ENCODE measurements at places on chromosomes 6 and 20. TPM values are rescaled to one million over a fixed set of nuclear protein-coding genes. Genes with fewer than 3 reads are reported as not detected.

DNA sequence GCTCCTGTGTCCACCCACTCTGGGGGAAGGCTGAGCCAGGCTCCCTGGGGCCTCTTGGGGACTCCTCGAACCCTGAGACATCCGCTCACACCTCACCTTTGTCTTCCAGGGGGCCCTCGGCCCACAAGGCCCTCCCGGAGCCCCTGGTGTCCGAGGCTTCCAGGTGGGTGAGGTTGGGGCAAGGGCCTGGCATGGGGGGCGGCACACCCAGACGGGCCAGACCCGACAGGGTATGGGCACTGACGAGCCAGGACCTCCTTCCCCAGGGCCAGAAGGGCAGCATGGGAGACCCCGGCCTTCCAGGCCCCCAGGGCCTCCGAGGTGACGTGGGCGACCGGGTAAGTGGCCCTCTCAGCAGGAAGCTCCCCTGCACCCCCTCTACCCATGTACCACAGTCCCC, 13.4 kb downstream of the COL9A3 start:
- H3K27ac ChIP-seq, result no peak overlapping the region
- no peak overlapping the region for H3K4me3 ChIP-seq
- DNase-seq, result no peak
- H3K36me3 ChIP-seq, result no peaks in the 10 kb centered on the region
- peaks cover 67% of the 10 kb centered on the region for H3K4me1 ChIP-seq

DNA sequence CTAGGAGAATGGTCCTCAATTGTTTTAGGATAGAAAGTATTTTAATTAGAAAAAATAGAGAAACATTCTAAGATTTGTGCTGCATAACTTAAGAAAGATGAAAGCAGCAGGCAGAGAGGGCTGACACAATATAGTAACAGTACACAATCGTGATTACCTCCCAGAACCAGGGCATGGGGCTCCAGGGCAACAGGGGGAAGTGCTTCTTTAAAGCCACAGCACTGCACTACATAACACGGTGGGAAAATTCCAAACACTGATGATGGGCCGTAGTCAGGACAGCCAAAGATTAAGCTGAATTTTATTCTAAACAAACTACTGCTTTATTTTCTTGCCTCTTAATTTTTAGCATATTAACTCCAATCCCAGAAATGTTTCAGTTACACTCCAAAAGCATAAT, 14.4 kb downstream of the EXOC2 start:
- H3K27ac ChIP-seq, result no peak overlapping the region
- no peak overlapping the region for H3K4me3 ChIP-seq
- H3K27me3 ChIP-seq, result no peaks in the 10 kb centered on the region

DNA sequence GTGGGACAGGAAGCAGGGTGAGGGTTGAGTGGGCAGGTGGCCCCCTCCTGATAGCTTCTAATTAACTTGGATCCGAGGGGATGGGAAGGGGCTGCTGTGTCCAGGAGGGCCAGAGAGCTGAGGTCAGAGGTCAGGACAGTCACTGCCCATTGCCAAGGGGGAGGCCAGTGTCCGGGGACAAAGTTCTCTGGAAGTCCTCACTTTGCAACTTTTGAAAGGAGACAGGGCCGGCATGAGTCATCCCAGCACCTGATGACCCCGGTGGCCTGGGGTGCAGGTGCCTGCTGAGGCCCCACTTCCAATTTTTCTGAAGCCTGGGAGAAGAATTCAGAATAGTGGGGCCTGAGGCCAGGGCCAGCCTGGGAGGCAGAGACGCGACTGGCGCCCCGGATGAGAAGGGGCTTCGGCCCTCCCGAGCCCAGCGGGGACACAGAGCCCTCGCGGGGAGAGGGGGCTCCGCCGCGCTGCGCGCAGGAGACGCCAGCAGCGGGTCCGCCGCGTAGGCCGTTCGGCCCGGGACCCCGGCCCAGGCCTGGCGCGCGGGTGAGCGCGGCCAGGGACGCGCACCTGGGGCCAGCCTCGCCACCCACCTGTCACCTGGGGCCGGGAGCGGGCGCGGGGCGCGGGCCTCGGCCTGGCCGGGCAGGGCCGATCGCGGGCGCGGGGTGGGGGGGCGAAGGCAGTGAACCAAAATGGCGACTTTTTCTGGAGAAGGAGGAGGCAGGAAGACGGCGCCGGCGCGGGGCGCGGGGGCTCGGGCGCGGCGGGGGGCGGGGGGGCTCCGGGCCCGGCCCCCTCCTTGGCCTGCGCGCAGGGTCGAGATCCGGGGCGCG, 586 bp downstream of the ZNF512B start:
- H3K27me3 ChIP-seq, result no peaks in the 10 kb centered on the region
- H3K27ac ChIP-seq, result no peak overlapping the region
- peak; percentile 39 for DNase-seq

DNA sequence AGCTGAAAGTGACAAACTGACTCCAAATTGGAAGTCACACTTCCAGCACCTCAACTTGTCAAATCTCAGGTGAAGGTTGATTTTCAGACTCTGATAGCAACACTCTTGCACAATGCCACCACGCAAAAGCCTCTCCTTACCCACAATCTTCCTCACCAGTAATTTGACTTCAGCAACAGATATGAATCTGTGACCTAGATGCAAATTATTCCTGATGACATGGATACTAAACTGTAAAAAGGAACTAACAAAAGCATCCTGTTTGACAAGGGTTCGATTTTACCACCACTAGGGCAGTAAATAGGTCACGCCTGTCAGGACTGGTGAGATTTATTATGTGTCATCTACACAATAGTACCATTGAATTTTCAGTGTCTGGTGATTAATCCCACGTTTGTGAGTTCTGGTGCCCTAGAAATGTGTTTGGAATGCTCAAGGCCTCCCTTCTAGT, 134.4 kb upstream of the COL21A1 start:
- DNase-seq, result no peak
- H3K36me3 ChIP-seq, result no peaks in the 10 kb centered on the region
- H3K27me3 ChIP-seq, result no peaks in the 10 kb centered on the region

GRCh38 chr6:366389-367297, 24.9 kb upstream of the IRF4 start:
- peaks cover 12% of the 10 kb centered on the region for H3K4me1 ChIP-seq
- H3K27ac ChIP-seq, result no peak overlapping the region
- H3K27me3 ChIP-seq, result no peaks in the 10 kb centered on the region
- no peak overlapping the region for H3K4me3 ChIP-seq

GRCh38 chr20:49233226-49233625, 14.0 kb downstream of the DDX27 start:
- peaks cover 87% of the 10 kb centered on the region for H3K36me3 ChIP-seq
- H3K27ac ChIP-seq, result no peak overlapping the region
- no peaks in the 10 kb centered on the region for H3K27me3 ChIP-seq
- DNase-seq, result no peak
- H3K4me1 ChIP-seq, result no peaks in the 10 kb centered on the region

DNA sequence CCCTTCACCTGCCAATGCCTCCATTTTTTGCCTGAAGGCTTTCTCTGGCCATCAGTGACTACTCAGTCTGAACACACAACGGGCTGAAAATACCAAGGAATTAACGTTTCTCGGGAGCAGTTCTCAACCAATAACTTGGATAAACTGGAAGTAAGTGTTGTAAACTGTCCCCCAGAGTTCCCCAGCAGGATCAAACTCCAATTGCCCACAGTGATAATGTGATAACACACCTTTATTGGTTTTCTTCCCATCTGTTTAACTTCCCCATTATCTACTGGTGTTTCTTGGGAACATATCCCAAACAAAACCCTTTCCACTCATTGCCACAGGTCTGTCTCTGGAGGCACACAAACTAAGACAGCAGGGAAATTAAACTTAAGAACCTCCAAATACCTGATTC, 21.8 kb upstream of the FAM135A start:
- no peak for DNase-seq
- H3K4me3 ChIP-seq, result no peak overlapping the region
- H3K36me3 ChIP-seq, result no peaks in the 10 kb centered on the region

GRCh38 chr6:1686117-1687098, 76.7 kb downstream of the FOXC1 start:
- no peaks in the 10 kb centered on the region for H3K4me1 ChIP-seq
- H3K27ac ChIP-seq, result no peak overlapping the region
- DNase-seq, result peak; percentile 25

GRCh38 chr20:8129211-8129976, 2.7 kb upstream of the PLCB1 start:
- DNase-seq, result no peak
- no peaks in the 10 kb centered on the region for H3K36me3 ChIP-seq
- no peaks in the 10 kb centered on the region for H3K27me3 ChIP-seq
- no peak overlapping the region for H3K27ac ChIP-seq
- H3K4me1 ChIP-seq, result peaks cover 7% of the 10 kb centered on the region

DNA sequence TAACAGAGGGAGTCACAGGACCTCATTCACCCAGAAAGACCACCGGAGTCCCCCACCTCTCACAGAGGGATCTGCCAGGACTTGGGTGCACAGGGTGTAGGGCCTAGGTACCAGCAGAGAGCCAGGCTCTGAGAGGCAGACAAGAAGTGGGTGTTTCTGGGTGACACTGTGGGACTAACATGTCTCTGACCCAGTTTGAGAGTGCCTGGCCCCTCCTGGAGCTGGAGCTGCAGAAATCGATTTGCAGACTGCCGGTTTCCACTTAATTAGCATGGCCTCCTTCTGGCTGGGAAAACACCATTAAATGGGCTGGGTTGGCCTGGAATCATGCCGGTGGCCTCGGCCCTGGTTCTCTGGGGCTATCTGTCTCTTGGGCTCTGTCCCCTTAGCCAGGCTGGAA, 59.2 kb downstream of the PPP1R16B start:
- no peaks in the 10 kb centered on the region for H3K4me1 ChIP-seq
- H3K36me3 ChIP-seq, result no peaks in the 10 kb centered on the region
- DNase-seq, result no peak
- H3K27me3 ChIP-seq, result no peaks in the 10 kb centered on the region
- H3K4me3 ChIP-seq, result no peak overlapping the region

- H3K4me1 ChIP-seq, result no peaks in the 10 kb centered on the region
- H3K4me3 ChIP-seq, result no peak overlapping the region
- DNase-seq, result no peak
- H3K27me3 ChIP-seq, result no peaks in the 10 kb centered on the region
- H3K36me3 ChIP-seq, result no peaks in the 10 kb centered on the region
Measured at GRCh38 chr20:3603108-3603507, 60.1 kb downstream of the GFRA4 start.

GRCh38 chr20:41185013-41185757, 47.8 kb downstream of the PLCG1 start:
- H3K36me3 ChIP-seq, result no peaks in the 10 kb centered on the region
- H3K4me1 ChIP-seq, result no peaks in the 10 kb centered on the region
- H3K4me3 ChIP-seq, result no peak overlapping the region
- no peak for DNase-seq
- no peak overlapping the region for H3K27ac ChIP-seq
- H3K27me3 ChIP-seq, result no peaks in the 10 kb centered on the region

DNA sequence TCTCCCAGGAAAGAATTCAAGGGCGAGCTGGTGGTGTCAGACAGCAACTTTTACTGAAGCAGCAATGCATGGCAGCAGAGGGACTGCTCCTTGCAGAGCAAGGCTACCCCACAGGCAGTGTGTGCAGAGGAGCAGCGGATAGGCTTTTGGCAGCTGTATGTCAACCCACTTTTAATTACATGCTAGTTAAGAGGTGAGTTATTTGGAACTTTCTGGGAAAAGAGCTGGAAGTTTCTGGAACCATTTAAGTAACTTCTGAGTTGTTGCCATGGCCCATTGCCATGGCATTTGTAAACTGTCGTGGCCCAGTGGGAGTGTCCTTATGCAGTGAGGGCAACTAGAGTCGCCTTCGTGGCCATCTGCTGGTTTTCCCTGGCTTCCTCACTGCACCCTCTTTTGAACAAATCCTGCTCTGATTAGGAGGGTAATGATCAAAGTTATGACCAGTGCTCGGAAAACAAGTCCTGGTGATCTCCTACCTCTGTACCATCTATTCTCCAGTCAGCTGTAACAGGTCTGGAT, 34.0 kb downstream of the BPIFB4 start:
- H3K27me3 ChIP-seq, result no peaks in the 10 kb centered on the region
- no peak for DNase-seq
- no peaks in the 10 kb centered on the region for H3K4me1 ChIP-seq
- H3K27ac ChIP-seq, result no peak overlapping the region
- no peak overlapping the region for H3K4me3 ChIP-seq

DNA sequence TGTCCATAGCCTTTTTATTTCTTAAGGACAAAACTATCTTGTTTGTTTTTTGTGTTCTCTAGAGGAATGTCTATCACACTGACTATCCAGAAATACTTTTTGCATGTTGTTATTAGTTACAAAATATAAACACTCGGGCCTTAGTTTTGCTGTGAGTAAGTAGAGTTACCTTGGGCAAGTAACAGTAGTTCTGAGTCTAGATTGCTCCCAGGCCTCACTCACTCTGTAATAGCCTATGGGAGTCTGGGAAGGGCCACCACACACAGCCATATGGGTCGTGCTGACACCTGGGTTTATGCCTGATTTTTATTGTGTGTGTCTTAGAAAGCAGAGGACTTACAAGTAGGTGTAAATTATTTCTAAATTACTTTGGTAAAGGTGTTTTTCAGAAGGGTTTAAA, 185.8 kb downstream of the TMEM242 start:
- no peak overlapping the region for H3K27ac ChIP-seq
- peaks cover 3% of the 10 kb centered on the region for H3K36me3 ChIP-seq
- no peaks in the 10 kb centered on the region for H3K27me3 ChIP-seq
- H3K4me3 ChIP-seq, result no peak overlapping the region

GRCh38 chr20:33847006-33847405, 35.9 kb downstream of the CHMP4B start:
- no peaks in the 10 kb centered on the region for H3K27me3 ChIP-seq
- no peak overlapping the region for H3K4me3 ChIP-seq
- H3K27ac ChIP-seq, result no peak overlapping the region

GRCh38 chr20:24755411-24755922, 193.6 kb upstream of the CST7 start:
- no peaks in the 10 kb centered on the region for H3K36me3 ChIP-seq
- no peak for DNase-seq
- H3K4me1 ChIP-seq, result peaks cover 23% of the 10 kb centered on the region
- H3K27ac ChIP-seq, result peak overlapping the region; percentile 40
- H3K27me3 ChIP-seq, result no peaks in the 10 kb centered on the region
- no peak overlapping the region for H3K4me3 ChIP-seq

DNA sequence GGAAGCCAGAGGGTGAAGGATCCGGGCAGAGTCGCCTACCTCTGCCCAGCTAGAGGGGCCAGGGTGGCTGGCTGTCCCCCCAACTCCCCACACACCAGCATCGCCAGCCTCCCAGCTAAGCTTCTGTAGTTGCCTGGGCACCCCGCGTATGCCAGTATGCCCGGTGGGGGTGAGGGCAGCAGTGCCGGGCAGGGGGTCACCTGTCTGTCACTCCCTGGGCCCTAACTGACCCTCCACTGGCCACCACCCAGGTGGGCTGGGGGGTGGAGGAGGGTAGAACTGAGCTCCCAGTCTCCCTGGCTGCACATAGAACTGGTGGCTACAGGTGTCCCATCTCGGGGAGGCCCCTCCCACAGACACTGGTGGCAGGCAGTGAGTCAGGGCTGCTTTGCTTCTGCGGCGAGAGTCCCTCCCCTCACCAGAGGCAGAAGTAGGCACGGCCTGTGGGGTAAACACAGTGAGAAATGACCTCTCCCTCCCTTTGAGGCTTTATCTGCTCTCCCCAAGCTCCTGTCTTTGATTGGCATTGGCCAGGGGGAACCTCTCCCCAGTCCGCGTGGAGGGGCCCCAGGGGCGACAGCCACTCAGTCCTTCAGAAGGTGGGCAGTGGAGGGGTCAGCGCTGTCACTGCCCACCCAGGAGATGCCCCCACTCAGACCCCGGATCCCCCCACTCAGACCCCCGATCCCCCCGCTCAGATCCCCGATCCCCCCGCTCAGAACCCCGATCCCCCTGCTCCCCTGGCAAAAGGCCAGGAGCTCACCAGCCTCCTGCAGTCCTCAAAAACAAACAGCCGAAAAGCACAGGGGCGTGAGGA, 2.5 kb downstream of the NTSR1 start:
- H3K27ac ChIP-seq, result no peak overlapping the region
- H3K4me3 ChIP-seq, result no peak overlapping the region
- H3K36me3 ChIP-seq, result no peaks in the 10 kb centered on the region

CALHM5 gene
- 0.59 TPM for total RNA-seq

ELMO2 gene
- total RNA-seq, result 56.8 TPM

ISM1 gene
- 82.4 TPM for total RNA-seq

HEBP2 gene
- 48.8 TPM for total RNA-seq

DEFB126 gene
- not detected for total RNA-seq

BANF2 gene
- not detected for total RNA-seq

Data from thyroid gland (tissue), 4 donors.